ENCODE measurements at places on chromosomes 11 and 22. TPM values are rescaled to one million over a fixed set of nuclear protein-coding genes. Genes with fewer than 3 reads are reported as not detected.

PES1 gene
- 17.8 TPM for total RNA-seq

SPTBN2 gene
- total RNA-seq, result 0.64 TPM

FEN1 gene
- 6.3 TPM for total RNA-seq

MAPK8IP2 gene
- total RNA-seq, result 0.52 TPM

LIF gene
- total RNA-seq, result 0.19 TPM

MN1 gene
- 4.8 TPM for total RNA-seq

C11orf16 gene
- not detected for total RNA-seq

LARGE1 gene
- total RNA-seq, result 184 TPM

UCP3 gene
- total RNA-seq, result 3.9 TPM

PRCP gene
- 43.3 TPM for total RNA-seq

P2RY2 gene
- total RNA-seq, result 25.1 TPM

SLC5A4 gene
- 0.89 TPM for total RNA-seq

TMEM191B gene
- not detected for total RNA-seq

PLAAT3 gene
- 158 TPM for total RNA-seq

KRTAP5-1 gene
- not detected for total RNA-seq

MAPK8IP1 gene
- total RNA-seq, result 6.6 TPM

C11orf42 gene
- not detected for total RNA-seq

ADAMTS15 gene
- total RNA-seq, result 7.7 TPM

SCN4B gene
- total RNA-seq, result 8.8 TPM

KREMEN1 gene
- 26.5 TPM for total RNA-seq

EIF1AD gene
- total RNA-seq, result 15.1 TPM

KRTAP5-9 gene
- not detected for total RNA-seq

UBQLN3 gene
- total RNA-seq, result 0.20 TPM

C22orf42 gene
- not detected for total RNA-seq

MUC5AC gene
- total RNA-seq, result not detected

CAPN5 gene
- 2.3 TPM for total RNA-seq

ST14 gene
- 0.30 TPM for total RNA-seq

BANF1 gene
- 221 TPM for total RNA-seq

POTEH gene
- not detected for total RNA-seq

PLA2G3 gene
- not detected for total RNA-seq

PGA5 gene
- total RNA-seq, result 0.30 TPM

KCTD14 gene
- total RNA-seq, result 0.17 TPM

NXPE1 gene
- total RNA-seq, result not detected

Data from heart right ventricle (tissue), 16 donors.